Stomach (tissue), 19 donors: ENCODE measurements at places on chromosomes 4 and X. TPM values are rescaled to one million over a fixed set of nuclear protein-coding genes. Genes with fewer than 3 reads are reported as not detected.

DNA sequence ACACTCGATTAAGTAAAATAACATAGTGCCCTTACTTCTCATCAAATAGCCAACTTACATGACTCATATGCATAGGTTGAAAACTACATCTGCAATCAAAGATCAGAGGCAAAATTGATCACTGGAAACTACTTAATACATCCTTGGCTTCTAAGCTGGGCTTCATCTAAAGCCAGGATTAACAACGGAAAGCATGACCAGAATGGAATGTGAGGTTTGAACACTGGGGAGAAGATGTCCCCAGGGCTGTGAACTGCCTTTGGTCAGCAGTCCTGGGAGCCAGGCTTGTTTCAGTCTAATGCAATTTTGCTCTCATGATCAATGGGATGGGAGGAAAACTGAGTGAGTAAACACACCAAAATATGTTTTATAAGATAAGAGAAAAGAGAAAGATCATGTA is 192.5 kb upstream of the TTC29 start:
- no peaks in the 10 kb centered on the region for H3K27me3 ChIP-seq
- H3K4me1 ChIP-seq, result peaks cover 8% of the 10 kb centered on the region
- no peaks in the 10 kb centered on the region for H3K36me3 ChIP-seq
- DNase-seq, result no peak
- no peak overlapping the region for H3K4me3 ChIP-seq

- peaks cover 11% of the 10 kb centered on the region for H3K4me1 ChIP-seq
- no peaks in the 10 kb centered on the region for H3K27me3 ChIP-seq
- H3K36me3 ChIP-seq, result no peaks in the 10 kb centered on the region
- no peak for DNase-seq
These were observed 75.2 kb downstream of the PALLD start for GRCh38 chr4:168572002-168572401.

GRCh38 chrX:6729626-6730025 is 194.7 kb upstream of the VCX3A start:
- H3K27ac ChIP-seq, result peak overlapping the region; percentile 17
- DNase-seq, result peak; percentile 35
- peaks cover 5% of the 10 kb centered on the region for H3K4me1 ChIP-seq
- H3K27me3 ChIP-seq, result no peaks in the 10 kb centered on the region
- H3K36me3 ChIP-seq, result no peaks in the 10 kb centered on the region

DNA sequence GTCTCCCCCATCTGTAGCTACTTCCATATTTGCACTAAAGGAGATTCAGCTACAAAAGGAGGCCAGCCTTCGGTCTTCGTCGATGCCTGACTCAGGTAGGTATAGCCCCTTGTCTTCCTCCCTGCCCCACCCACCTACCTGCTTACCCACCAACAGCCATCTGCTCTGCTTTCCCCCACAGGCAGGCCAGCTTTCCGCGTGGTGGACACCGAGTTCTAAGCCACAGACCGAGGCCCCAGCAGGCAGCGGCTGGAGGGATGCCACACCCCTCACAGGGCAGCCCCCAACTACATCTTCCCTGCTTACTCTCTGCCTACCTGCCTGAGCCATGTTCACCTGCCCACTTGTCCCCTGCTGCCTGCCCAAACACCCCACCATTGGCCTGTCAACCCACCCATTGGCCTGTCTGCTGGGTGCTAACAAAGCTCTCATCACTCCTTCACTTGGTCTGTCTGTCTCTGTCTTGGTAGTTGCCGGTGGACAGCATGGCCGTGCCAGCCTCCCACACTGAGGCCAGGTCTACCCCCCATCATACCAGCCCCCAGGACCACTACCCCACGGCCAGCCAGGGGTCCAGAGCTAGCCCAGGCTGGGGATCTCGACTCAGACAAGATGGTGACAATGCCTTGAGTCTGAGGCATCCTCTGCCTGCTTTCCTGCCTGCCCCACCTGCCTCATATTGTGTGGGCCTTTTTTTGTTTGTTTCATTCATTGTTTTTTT is 4.1 kb upstream of the USP11 start:
- H3K27me3 ChIP-seq, result peaks cover 11% of the 10 kb centered on the region
- no peak overlapping the region for H3K27ac ChIP-seq
- H3K36me3 ChIP-seq, result peaks cover 57% of the 10 kb centered on the region
- no peak overlapping the region for H3K4me3 ChIP-seq

DNA sequence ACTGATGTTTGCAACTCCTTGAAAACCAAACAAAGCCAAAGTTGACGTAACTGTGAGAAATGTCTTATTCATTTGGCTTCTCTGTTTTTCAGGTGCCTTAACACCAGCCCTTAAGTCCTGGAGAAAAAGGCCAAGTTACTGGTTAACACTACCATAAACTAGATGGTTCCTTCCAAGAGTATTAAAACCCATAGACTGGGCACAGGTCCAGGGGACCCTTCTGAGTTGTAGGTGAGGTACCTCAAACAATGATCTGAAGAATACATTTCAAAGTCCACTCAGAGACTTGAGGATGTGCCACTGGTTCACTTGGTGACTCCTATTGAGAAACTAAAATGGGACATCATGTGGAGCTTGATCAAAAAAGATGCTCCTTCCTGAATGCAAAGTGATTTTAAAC is 87.0 kb downstream of the NKX6-1 start:
- no peak overlapping the region for H3K4me3 ChIP-seq
- H3K4me1 ChIP-seq, result no peaks in the 10 kb centered on the region
- H3K27ac ChIP-seq, result no peak overlapping the region
- DNase-seq, result no peak
- H3K36me3 ChIP-seq, result no peaks in the 10 kb centered on the region

GRCh38 chrX:2427147-2427546 is 73.6 kb downstream of the DHRSX start:
- H3K4me1 ChIP-seq, result no peaks in the 10 kb centered on the region
- H3K27ac ChIP-seq, result no peak overlapping the region
- no peak for DNase-seq
- peaks cover 33% of the 10 kb centered on the region for H3K36me3 ChIP-seq
- no peaks in the 10 kb centered on the region for H3K27me3 ChIP-seq

DNA sequence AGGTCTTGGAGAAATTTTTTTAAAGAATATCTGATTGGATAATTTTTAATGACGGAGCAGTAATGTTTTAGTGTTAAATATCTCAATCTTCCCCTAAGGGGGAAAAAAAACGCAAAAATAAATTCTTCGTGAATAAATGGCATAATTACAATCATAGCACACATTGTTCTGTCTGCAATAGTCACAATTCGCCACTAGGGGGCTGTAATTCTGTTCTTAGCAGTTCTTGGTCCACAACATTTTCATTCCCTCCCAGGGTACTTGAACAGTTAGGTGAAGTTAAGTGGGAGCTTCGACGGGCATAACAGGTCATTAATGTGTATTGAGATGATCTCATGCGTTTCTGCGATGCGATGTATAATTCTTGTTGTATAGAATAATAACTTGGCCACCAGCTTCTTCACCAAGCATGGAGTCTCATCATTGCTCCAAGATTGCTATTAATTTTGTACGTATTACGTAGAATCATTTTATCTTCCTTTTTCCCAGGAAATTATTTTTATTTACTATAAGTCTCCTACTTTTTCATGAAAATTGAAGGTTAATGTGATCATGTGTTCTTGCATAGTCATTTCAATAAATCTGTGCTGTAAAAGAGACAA is 27.2 kb downstream of the HTR2C start:
- H3K4me1 ChIP-seq, result no peaks in the 10 kb centered on the region
- peak; percentile 32 for DNase-seq
- H3K36me3 ChIP-seq, result no peaks in the 10 kb centered on the region
- no peak overlapping the region for H3K27ac ChIP-seq
- no peaks in the 10 kb centered on the region for H3K27me3 ChIP-seq
- no peak overlapping the region for H3K4me3 ChIP-seq

DNA sequence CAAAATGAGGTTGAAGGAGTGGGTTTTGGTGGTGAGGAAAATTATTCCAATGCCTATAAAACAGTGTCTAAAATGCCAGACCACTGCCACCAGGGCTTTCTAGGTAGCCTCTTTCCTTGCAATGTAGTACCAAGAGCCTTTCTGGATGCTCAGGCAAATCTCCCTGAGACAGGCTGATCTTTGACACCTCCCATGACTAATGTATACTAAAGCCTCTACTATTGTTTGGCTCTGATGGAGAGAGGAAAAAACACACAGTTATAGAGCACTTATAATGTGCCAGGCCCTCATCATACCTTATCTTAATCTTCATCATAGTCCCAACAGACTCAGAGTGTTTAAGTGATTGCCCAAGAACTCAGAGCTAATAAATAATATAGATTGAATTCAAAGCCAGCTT is 5.8 kb downstream of the MTMR8 start:
- DNase-seq, result no peak
- H3K4me3 ChIP-seq, result no peak overlapping the region
- H3K36me3 ChIP-seq, result no peaks in the 10 kb centered on the region
- no peak overlapping the region for H3K27ac ChIP-seq
- no peaks in the 10 kb centered on the region for H3K27me3 ChIP-seq
- H3K4me1 ChIP-seq, result peaks cover 10% of the 10 kb centered on the region

Gene SMIM14
- 83.6 TPM for polyA plus RNA-seq

Gene ZNF185
- polyA plus RNA-seq, result 4.4 TPM

Gene KIAA0232
- polyA plus RNA-seq, result 5.1 TPM
